ENCODE measurements at places on chromosomes 12 and 14. TPM values are rescaled to one million over a fixed set of nuclear protein-coding genes. Genes with fewer than 3 reads are reported as not detected.

- H3K4me3 ChIP-seq: no peak overlapping the region
- no peaks in the 10 kb centered on the region for H3K36me3 ChIP-seq
- no peaks in the 10 kb centered on the region for H3K27me3 ChIP-seq
- H3K27ac ChIP-seq: no peak overlapping the region
- DNase-seq: no peak
- no peaks in the 10 kb centered on the region for H3K4me1 ChIP-seq
Measured at GRCh38 chr12:39406262-39406661, 36.7 kb downstream of the KIF21A start.

GRCh38 chr12:109650808-109651207 is 62.8 kb upstream of the FAM222A start:
- no peak overlapping the region for H3K4me3 ChIP-seq
- no peaks in the 10 kb centered on the region for H3K36me3 ChIP-seq
- DNase-seq: no peak
- H3K27me3 ChIP-seq: no peaks in the 10 kb centered on the region

DNA sequence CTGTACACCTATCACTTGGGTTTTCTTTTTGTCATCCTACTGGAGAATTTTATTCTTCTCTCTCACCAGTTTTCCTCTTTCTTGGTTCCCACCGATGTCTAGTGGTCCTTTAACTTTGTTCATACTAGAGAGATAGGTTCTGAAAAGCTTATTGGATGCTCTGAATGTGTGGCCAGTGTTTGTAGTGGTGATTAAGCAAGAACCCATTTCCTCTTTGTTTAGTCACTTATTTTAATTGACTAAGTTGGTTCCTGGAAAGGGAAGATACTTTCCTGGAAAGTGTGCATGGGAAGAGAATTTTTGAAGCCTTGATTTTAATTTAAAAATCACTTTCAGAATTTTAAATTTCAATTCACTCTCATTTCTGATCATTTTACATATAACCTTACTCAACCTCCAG is 127.2 kb downstream of the OTOGL start:
- H3K27me3 ChIP-seq: no peaks in the 10 kb centered on the region
- no peak overlapping the region for H3K4me3 ChIP-seq
- no peak for DNase-seq
- H3K27ac ChIP-seq: no peak overlapping the region
- no peaks in the 10 kb centered on the region for H3K4me1 ChIP-seq
- no peaks in the 10 kb centered on the region for H3K36me3 ChIP-seq

DNA sequence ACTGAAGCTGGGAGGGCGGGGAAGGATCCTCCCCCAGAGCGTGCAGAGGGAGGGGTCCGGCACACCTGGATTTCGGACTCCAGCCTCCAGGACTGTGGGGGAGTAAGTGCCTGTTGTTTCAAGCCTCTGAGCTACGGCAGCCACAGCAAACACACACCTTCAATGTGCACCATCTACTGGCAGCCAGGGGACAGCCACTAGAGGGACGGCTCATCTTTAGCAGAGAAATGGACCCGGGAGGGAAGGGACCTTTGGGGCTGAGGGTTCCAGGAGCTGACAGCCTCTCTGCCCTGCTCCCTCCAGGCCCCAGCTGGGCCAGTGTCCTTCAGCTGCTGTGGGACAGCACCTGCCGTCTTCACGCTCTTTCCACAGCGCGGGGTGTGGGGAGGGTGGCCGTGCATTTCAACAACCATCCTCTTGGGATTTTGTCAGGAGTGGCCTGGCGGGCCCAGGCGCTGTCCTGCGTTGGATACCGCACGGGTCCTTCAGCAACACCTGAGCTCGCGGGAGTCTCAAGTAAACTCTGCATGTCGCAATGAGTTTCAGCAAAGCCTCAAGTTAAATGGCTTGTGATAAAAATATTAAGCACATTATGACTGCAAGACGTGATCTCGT is 209.2 kb upstream of the C14orf180 start:
- no peak for DNase-seq
- no peaks in the 10 kb centered on the region for H3K27me3 ChIP-seq
- no peaks in the 10 kb centered on the region for H3K4me1 ChIP-seq
- no peak overlapping the region for H3K4me3 ChIP-seq

Gene C12orf54
- not detected for total RNA-seq

DNA sequence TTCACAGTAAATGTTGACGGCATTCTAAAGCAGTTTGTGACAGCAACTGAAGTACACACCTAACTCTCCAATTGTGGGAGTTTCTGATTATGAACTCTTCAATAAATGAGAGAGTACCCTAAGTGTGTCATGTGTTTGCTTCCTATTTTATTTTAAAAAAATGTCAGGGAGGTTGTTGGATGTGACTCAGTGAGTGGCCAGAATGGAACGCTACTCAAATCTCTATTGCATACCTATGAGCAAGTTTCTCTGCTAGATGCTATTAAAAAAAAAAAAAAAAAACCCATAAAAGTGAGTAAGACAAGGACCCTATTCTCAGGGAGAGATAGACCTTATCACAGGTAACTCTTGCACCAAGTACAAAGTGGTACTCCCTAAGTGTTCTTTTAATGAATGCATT is 256.6 kb downstream of the BTG1 start:
- DNase-seq: no peak
- no peaks in the 10 kb centered on the region for H3K27me3 ChIP-seq
- no peak overlapping the region for H3K4me3 ChIP-seq
- no peak overlapping the region for H3K27ac ChIP-seq

- no peaks in the 10 kb centered on the region for H3K27me3 ChIP-seq
- H3K36me3 ChIP-seq: no peaks in the 10 kb centered on the region
- no peak overlapping the region for H3K4me3 ChIP-seq
- H3K4me1 ChIP-seq: peaks cover 3% of the 10 kb centered on the region
Measured at GRCh38 chr14:68569970-68570409, 222.9 kb downstream of the ZFP36L1 start.
